Mesothelial cell of epicardium (in vitro differentiated cells): ENCODE measurements at places on chromosomes 13 and 19. TPM values are rescaled to one million over a fixed set of nuclear protein-coding genes. Genes with fewer than 3 reads are reported as not detected.
A peak's percentile ranks its signal among the peaks of the same experiment; 100 is the strongest.

GRCh38 chr13:37375724-37376123 is 222.8 kb downstream of the POSTN start:
- H3K27ac ChIP-seq: no peak overlapping the region
- no peaks in the 10 kb centered on the region for H3K36me3 ChIP-seq
- no peaks in the 10 kb centered on the region for H3K4me1 ChIP-seq
- no peak for DNase-seq
- no peaks in the 10 kb centered on the region for H3K27me3 ChIP-seq

GRCh38 chr19:48672994-48673393 is at the start of gene NTN5:
Gene NTN5 (minus strand): TSS chr19:48673017. CDS start chr19:48670986, 2,031 bp downstream.
- H3K27me3 ChIP-seq: peaks cover 5% of the 10 kb centered on the region
- H3K4me1 ChIP-seq: peaks cover 11% of the 10 kb centered on the region
- no peaks in the 10 kb centered on the region for H3K36me3 ChIP-seq
- H3K4me3 ChIP-seq: no peak within 1 kb of the TSS
- H3K27ac ChIP-seq: no peak within 1 kb of the TSS
- DNase-seq: no peak

DNA sequence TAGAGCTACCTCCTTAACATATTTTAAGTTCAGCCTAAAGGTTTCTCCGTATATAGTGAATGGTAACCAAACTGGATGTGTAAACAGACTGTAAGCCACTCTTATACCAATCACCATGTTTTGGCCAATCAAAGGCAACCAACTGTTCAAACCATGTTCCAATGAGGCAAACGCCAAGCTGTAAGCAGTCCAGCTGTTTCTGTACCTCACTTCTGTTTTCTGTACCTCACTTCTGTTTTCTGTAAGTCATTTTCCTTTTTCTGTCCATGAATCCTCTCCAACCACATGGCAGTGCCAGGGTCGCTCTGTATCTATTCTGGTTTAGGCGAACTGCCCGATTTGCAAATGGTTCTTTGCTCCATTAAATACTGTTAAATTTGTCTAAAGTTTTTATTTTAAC is 24.4 kb downstream of the COMMD6 start:
- no peaks in the 10 kb centered on the region for H3K4me1 ChIP-seq
- DNase-seq: no peak
- H3K36me3 ChIP-seq: no peaks in the 10 kb centered on the region
- no peaks in the 10 kb centered on the region for H3K27me3 ChIP-seq
- H3K27ac ChIP-seq: no peak overlapping the region

DNA sequence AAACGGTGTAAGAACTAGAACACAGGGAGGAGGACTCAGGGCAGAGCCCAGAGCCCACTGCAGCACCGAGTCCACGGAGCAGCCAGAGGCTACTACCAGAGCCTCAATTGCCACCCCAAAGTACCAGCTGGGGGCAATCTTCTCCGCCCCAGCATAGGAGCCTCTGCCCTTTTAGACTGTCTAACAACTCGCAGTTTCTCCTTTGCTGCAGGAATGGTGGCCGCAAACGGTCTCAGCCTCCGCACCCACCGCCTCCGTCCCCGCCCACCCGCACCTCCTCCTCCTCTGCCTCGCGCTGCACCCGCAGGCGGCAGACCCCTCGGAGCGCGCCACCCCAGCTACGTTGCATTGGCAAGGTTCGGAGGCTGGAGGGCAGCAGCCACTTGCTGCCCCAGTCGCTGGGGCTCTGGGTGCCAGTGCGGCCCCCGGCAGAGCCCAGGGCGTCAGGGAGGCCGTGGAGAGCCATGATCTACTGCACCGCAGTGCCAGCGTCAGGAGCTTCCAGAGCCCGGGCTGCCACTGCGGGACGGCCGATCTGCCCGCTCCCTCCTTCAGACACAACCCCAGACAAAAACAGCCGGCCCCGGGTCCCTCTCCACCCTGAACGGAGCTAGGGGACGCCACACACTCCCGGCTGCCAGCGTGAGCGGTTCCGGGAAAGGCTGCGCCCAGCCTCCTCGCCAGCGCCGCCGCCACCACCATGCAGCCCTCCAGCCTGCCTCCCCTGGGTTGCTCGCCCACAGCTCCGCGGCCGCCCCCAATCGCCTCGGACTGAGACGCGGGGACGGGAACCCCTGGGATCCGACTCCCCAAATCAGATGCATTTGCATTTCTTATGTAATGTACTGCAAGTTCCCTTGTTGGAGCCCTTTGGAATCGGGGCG is 1.8 kb downstream of the FGF14 start:
- peak overlapping the region; percentile 22 for H3K4me3 ChIP-seq
- no peak overlapping the region for H3K27ac ChIP-seq
- peaks cover 96% of the 10 kb centered on the region for H3K27me3 ChIP-seq
- no peak for DNase-seq
- peaks cover 19% of the 10 kb centered on the region for H3K4me1 ChIP-seq
- H3K36me3 ChIP-seq: no peaks in the 10 kb centered on the region

DNA sequence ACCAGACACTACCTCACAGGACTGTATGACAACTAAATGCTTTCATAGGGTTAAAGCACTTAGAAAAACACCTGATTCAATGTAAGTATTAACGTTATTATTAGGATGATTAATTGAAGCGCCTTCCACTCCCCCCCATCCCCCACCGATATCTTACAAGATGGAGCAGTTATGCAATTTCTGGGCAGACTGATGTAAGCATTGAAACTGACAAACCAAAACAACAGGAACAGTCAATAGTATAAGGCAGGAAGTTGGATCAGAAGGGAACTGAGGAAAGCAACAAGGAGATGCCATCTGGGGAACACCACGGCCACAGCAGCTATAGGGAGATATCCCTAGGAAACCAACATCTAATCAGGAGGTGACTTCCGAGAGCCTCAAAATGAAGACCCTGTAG is 3.8 kb downstream of the LCP1 start:
- no peak overlapping the region for H3K27ac ChIP-seq
- H3K36me3 ChIP-seq: no peaks in the 10 kb centered on the region
- H3K27me3 ChIP-seq: no peaks in the 10 kb centered on the region
- no peak overlapping the region for H3K4me3 ChIP-seq
- DNase-seq: no peak

GRCh38 chr13:44151474-44151873 is 222.2 kb upstream of the SERP2 start:
- H3K27ac ChIP-seq: no peak overlapping the region
- peaks cover 1% of the 10 kb centered on the region for H3K27me3 ChIP-seq
- H3K36me3 ChIP-seq: no peaks in the 10 kb centered on the region
- no peak overlapping the region for H3K4me3 ChIP-seq
- H3K4me1 ChIP-seq: peaks cover 7% of the 10 kb centered on the region

DNA sequence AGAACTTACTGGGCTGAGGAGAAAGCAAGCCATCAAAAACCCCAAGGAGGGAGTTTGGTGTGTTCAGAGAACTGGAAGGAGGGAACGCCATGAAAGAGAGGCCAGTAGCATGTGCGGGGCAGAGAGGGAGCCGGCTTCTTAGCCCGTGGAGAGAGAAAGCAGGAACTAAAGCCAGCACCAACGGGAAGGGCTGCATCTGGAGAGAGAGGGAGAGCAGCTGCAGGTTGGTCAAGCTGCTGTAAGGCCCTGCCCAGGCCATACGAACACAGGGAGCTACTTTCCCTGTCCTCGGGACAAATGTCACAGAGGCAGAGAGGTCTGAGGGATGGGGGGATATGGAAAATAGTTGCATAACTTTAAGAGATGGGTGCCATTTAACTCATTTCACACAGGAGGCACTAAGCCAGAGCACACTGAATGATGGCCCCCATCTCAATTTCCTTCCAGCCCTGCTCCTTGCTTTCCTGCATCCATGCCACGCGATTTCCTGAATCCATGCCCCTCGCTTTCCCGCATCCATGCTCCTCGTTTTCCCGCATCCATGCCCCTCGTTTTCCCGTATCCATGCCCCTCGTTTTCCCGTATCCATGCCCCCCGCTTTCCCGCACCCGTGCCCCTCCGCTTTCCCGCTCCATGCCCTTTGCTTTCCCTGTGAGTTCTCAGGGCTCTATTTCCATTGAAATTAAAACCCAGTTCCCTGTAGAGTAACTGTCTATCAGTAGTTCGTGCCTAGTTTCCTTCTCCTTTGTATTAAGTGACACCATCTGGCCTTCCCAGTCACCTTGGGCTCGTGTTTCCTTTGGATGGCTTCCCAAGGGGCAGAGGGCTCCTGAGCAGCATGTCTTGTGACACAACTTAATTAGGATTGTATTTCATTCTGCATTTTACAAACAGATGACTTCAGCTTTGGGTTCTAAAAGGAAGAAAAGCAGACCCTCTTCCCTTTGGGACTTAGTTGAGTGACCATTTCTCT is 31.5 kb upstream of the TPT1 start:
- H3K27me3 ChIP-seq: no peaks in the 10 kb centered on the region
- no peak overlapping the region for H3K4me3 ChIP-seq
- H3K27ac ChIP-seq: no peak overlapping the region
- H3K4me1 ChIP-seq: peaks cover 6% of the 10 kb centered on the region
- H3K36me3 ChIP-seq: peaks cover 14% of the 10 kb centered on the region

DNA sequence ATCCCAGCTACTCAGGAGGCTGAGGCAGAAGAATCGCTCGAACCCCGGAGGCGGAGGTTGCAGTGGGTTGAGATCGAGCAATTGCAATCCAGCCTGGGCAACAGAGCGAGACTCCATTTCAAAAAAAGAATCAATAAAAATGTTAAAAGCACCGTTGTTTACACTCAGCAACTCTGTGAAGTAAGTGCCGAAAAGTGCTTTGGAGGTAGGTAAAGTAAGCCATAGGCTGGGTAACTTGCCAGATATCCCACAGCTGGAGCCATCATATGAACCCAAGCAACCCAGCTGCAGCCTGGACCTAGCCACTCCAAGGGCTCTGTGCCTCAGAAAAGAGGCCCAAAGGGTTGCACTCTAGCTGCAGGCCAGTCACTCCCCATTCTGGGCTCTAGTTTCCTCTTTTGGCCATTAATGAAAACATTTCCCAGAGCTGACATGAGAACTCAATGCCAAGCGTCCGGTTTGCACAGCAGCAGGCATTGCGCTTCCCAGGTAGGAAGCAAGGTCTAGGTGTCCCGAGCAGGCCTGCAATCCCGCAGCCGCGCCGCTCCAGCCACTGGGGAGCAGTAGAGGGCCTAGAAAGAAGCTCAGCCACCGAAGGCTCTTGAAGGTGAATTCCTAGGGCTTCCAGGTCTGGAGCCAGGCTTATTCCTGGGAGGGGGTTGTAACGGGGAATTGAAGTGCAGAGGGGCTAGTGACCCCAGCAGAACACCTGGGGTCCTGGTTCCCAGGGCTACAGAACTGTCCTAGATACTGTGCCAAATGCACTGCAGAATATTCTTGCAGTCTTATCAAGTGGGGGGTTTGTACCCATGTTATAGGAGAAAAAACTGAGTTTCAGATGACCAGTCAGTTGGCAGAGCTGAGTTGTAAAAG is 4.1 kb upstream of the CD79A start:
- H3K36me3 ChIP-seq: peaks cover 12% of the 10 kb centered on the region
- H3K4me1 ChIP-seq: peaks cover 2% of the 10 kb centered on the region
- peaks cover 7% of the 10 kb centered on the region for H3K27me3 ChIP-seq
- DNase-seq: no peak

DNA sequence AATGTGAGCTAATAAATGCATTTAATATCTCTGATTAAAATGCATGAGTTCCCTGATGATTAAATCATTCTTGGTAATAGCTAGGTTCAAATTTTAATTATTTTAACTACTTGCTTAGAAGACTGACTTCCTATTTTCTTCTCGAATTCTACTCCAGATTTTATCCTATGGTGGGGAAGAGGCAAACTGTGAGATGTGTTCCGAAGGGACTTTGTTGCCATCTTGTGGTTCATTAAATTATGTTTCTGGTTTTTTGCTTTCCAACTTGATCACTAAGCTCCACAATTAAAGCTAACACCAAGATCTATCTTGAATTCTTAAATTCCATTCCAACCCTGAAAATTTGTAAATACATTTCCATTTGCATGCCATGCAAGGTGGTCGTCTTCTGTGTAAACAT is 538.4 kb upstream of the PCDH20 start:
- peaks cover 6% of the 10 kb centered on the region for H3K27me3 ChIP-seq
- no peak overlapping the region for H3K4me3 ChIP-seq
- no peaks in the 10 kb centered on the region for H3K4me1 ChIP-seq
- no peaks in the 10 kb centered on the region for H3K36me3 ChIP-seq

DNA sequence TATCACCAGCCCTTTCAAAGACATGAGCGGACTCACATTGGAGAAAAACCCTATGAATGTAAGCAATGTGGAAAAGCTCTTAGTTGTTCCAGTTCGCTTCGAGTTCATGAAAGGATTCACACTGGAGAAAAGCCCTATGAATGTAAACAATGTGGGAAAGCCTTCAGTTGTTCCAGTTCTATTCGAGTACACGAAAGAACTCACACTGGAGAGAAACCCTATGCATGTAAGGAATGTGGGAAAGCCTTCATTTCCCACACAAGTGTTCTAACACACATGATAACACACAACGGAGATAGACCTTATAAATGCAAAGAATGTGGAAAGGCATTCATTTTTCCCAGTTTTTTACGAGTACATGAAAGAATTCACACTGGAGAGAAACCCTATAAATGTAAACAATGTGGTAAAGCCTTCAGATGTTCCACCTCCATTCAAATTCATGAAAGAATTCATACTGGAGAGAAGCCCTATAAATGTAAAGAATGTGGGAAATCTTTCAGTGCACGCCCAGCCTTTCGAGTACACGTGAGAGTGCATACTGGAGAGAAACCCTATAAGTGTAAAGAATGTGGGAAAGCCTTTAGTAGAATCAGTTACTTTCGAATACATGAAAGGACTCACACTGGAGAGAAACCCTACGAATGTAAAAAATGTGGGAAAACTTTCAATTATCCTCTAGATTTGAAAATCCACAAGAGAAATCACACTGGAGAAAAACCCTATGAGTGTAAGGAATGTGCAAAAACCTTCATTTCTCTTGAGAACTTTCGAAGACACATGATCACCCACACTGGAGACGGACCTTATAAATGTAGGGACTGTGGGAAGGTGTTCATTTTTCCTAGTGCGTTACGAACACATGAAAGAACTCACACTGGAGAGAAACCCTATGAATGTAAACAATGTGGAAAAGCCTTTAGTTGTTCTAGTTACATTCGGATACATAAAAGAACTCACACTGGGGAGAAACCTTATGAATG is 17.6 kb downstream of the ZNF791 start:
- H3K27me3 ChIP-seq: no peaks in the 10 kb centered on the region
- no peak for DNase-seq
- no peaks in the 10 kb centered on the region for H3K4me1 ChIP-seq
- no peak overlapping the region for H3K27ac ChIP-seq
- H3K4me3 ChIP-seq: no peak overlapping the region
- peaks cover 68% of the 10 kb centered on the region for H3K36me3 ChIP-seq

GRCh38 chr13:28093881-28094280 is 6.5 kb downstream of the FLT3 start:
- H3K36me3 ChIP-seq: no peaks in the 10 kb centered on the region
- no peak overlapping the region for H3K4me3 ChIP-seq
- H3K27ac ChIP-seq: no peak overlapping the region
- peaks cover 1% of the 10 kb centered on the region for H3K4me1 ChIP-seq
- no peak for DNase-seq

The PNMA8A gene
- 25.8 to 27.4 TPM (median 25.9 TPM) in 3 replicates for total RNA-seq

The TGFBR3L gene
- 1.2 to 1.7 TPM (median 1.2 TPM) in 3 replicates for total RNA-seq

The TSHZ3 gene
- total RNA-seq: 82.5 to 87.1 TPM (median 82.9 TPM) in 3 replicates

The SIGLEC8 gene
- not detected in 3 replicates for total RNA-seq

The TMEM190 gene
- 2.2 to 2.4 TPM (median 2.4 TPM) in 3 replicates for total RNA-seq

The TMEM59L gene
- 4.9 to 6.4 TPM (median 4.9 TPM) in 3 replicates for total RNA-seq
